H7 (cell line): ENCODE measurements at places on chromosomes 11 and 22. TPM values are rescaled to one million over a fixed set of nuclear protein-coding genes. Genes with fewer than 3 reads are reported as not detected.

GRCh38 chr11:64990222-64990923 lies 6.4 kb downstream of the BATF2 start:
- peak; percentile 19 for DNase-seq

GRCh38 chr11:11230802-11231562 lies 122.1 kb downstream of the CSNK2A3 start:
- peak; percentile 85 for DNase-seq

GRCh38 chr11:43987384-43988039 lies 45.1 kb downstream of the C11orf96 start:
- DNase-seq: peak; percentile 61

DNA sequence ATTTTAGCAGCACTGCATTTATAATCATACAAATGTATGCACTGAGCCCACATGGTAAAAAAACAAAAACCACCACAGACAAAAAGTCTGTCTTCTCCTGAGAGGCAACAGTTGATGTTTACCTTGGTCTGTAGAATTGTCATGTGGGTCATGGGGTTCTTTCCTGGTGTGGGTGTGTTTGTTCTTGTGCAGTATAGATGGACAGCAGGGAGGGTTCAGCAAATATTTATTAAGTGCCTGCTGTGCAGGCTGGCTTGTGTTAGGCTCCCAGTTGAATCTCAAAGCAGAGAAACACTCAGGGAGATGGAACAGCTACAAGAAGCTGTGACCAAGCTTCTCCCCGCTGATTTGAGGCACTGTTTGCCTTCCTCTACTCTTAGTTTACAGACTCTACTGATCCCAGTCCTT lies 82.2 kb downstream of the PISD start:
- no peak for DNase-seq

DNA sequence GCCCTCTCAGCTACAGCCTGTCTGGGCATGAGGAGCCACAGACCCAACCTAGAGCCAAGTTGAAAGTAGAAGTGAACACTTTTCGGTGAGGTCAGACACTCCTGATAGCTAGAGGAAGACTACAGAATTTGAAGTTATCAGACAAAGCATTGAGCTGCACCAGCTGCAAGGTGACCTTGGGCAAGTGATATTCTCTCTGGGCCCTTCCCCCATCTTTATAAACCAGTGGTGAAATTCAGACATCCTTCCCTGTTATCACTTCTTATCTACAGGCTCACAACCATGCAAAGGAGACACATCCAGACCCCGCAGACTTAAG lies 8.0 kb upstream of the PMM1 start:
- DNase-seq: no peak

DNA sequence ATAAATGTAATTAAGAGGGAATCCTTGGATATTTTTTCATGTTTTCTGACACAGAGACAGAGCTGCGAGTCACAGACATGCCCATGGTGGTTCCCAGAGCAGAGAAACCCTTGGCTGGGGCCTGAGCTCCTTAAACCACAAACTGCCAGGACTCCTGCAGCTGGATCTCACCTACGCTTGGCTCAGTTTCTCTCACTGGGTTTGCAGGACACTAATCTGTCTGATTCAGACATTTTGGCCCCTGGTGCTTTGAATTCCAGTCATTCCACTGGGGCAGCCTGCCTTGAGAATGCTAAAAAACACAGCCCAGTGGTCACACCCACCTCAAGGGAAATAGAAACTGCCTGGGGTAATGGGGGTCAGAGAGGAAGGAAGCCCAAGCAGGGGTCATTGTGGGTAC lies 122.6 kb downstream of the CCDC81 start:
- DNase-seq: no peak

- no peak for DNase-seq
Measured at GRCh38 chr11:85896876-85897275, 41.7 kb downstream of the CCDC83 start.

- peak; percentile 51 for DNase-seq
Measured at GRCh38 chr11:115257678-115258077, 246.5 kb downstream of the CADM1 start.

DNA sequence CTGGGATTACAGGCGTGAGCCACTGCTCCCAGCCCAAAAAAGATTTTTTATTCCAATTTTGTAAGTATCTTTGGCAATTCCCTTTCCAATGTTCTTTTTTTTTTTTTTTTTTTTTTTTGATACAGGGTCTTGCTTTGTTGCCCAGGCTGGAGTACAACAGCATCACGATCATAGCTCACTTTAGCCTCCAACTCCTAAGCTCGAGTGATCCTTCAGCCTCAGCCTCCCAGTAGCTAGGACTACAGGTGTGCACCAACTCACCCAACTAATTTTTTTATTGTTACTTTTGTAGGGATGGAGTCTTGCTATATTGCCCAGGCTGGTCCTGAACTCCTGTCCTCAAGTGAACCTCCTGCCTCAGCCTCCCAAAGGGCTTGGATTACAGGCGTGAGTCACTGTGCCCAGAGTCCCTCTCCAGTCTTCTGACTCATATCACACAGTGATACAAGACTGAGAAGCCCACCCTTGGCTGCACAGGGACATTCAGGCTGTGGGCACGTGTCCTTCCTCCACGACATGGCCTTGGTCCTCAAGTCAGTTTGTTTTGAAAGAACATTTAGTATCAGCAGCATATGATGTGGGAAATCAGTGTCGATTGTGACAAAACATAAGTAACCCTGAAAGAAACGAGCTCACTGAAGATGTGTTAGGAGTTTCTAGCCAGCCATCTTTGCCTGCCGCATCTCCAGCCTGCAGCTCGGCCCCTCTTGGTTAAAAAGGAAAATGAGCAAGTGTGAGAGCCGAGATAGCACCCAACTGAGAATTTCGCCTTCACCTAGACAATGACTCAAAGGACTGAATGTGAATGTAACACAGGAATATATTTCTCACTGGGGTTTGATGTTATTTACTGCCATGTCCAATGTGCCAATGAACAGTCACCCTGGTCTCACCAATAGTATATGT lies 175.5 kb downstream of the MN1 start:
- DNase-seq: no peak

- DNase-seq: no peak
Measured at GRCh38 chr11:28666632-28667031, 558.4 kb downstream of the METTL15 start.

DNA sequence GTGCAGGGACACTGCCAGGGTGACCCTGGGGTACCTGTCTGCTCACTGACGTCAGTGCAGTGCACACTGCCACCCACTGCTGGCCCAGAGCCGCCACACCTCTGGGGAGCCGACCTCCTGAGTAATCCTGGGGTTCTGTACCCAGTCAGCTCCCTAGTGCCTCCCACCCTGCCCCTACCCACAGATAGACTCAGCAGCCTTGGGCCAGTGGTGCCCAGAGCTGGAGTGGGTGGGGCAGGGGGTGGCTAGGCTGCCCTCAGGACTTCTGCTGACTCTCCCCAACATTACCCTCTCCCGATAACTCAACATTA lies 5.8 kb downstream of the NRXN2 start:
- peak; percentile 61 for DNase-seq

GRCh38 chr22:42716649-42717127 lies 4.0 kb downstream of the A4GALT start:
- no peak for DNase-seq

DNA sequence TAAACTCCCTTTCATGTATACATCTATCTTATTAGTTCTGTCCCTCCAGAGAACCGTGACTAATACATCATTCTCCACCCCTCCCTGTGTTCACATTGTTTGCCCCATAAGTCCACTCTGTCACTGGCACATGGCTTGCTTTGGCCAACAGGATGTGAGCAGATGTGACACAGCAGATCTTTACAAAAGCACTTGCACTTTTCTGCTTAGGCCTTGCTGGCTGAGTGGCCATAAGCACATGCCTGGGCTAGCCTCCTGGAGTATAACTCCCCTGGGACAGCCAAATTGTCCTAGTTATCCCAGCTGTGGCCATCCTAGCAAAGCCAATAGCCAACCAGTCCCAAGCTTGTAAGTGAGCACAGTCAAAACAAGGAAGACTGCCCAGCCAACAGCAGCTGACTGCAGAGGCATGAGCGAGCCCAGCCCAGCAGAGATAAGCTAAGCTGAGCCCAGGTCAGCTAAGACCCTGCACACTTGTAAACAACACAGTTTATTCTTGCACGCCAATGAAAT lies 9.7 kb upstream of the RCN1 start:
- no peak for DNase-seq

- DNase-seq: no peak
Measured at GRCh38 chr11:121661880-121662486, 209.2 kb upstream of the SORL1-AS1 start.

- DNase-seq: no peak
Measured at GRCh38 chr22:47116426-47117341, 354.2 kb downstream of the TBC1D22A start.

DNA sequence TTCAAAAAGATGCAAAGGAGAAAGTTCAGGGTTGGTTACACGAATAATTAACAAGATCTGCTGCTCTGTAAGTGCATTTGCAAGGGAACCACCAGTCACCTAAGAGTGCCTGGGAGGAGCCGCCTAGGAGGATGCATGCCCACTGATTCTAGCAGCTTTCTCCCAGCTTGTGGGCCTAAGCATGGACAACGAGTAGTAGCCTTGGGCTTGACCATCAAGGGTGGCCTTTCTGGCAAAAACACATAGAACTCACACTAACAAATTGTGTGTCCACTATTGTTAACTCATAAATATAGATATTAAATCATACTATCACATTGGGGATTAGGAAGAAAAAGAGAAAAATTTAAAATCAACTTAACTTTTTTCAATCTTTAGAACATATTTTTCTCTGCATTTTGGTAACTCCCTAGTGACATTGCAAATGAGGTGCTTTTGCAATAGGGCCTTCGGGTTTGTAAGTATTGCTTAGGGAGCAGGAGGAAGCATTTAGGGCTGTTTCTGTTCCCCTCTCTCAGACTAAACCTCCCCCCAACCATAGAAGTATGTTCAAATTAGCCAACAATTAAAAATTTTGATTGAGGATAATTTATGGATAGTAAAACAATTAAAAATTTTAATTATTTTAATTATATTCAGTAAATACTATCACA lies 57.3 kb upstream of the CEP295 start:
- no peak for DNase-seq

ART5 gene
- total RNA-seq: 6.5 and 15.0 TPM in 2 replicates

SLC25A1 gene
- total RNA-seq: 171 and 188 TPM in 2 replicates

OR2AG1 gene
- not detected in 2 replicates for total RNA-seq

SYCE3 gene
- total RNA-seq: not detected in 2 replicates

ZP1 gene
- total RNA-seq: not detected in 2 replicates

RAB38 gene
- total RNA-seq: 17.0 and 20.4 TPM in 2 replicates

RPS13 gene
- 1,394 and 1,544 TPM in 2 replicates for total RNA-seq

FXYD6 gene
- 17.8 and 32.8 TPM in 2 replicates for total RNA-seq
